ENCODE measurements at places on chromosomes 7 and 10.

DNA sequence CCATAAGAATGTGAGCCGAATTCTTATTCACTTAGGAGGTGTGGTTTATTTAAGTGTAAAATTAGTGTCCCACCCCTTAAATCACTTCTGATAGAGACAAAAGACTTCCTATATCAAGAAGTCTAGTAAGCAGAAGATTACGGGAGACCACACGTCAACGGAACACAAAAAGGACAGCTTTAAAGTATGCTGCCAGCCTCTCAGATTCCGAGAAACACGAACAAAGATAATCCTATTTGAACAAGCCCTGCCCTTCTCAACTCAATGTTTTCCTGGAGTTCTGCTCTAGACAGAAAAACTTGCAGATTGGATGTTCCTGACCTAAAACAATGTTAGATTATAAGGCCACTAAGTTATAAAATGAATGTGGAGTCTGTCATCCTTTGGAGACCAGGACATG lies 4.9 kb upstream of the MCU start:
- no peak for DNase-seq

- no peak for DNase-seq
These were observed 444.2 kb downstream of the PTPRN2 start for GRCh38 chr7:158143196-158144120.

DNA sequence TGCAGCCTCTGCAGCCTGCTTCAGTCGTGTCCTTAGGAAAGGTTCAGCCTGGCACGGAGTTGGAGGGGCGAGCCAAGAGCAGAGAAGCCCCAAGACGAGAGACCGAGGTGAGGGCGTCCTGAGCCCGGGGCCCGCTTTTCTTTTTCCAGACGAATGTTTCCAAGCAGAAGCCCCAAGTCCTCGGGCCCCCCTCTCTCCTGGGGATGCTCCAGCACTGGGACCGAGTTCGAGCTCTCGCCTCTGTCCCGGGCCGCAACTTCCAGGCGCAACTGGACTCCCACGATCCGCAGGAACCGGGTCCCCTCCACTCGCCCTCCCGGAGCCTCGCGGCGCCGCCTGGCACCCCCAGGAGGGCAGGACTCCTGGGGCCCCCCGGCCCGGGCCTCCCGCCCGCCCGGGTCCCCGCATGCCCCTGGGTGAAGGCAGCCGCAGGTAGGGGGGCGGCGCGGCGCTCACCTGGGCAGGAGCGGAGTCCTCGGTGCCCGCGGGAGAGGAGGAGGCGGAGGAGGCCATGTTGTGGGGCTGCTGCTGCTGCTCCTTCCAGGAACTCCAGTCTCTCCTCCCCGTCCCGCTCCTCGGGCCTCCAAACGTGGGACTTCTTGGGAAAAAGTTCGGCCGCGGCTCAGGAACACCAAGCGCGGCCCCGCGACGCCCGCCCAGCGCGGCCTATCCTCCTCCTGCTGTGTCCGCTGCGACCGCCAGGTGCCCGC lies 45.3 kb upstream of the CDK1 start:
- no peak for DNase-seq

- DNase-seq: no peak
These were observed 1.5 kb downstream of the PTPN12 start for GRCh38 chr7:77538281-77539212.

DNA sequence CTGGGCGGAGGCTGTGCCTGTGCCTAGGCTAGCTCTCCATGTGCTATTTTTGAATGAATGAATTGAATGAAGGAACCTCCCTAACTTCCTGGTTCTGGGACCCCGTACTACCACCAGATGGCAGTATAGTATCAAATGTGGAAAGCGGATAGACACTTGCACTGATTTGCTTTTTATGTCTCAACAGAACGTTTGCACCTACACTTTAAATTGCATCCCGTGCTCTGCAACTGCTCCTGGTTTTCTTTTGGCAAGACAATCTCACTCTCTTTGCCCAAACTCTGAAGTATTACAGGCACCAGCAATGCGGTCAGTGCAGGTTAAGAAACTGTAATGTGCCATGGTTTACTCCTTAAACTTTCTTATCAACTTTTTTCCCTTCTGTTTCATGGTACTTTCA lies 6.5 kb downstream of the FZD8 start:
- DNase-seq: peak; percentile 58

- no peak for DNase-seq
These were observed 47.4 kb downstream of the FHIP2A start for GRCh38 chr10:114868870-114869519.

DNA sequence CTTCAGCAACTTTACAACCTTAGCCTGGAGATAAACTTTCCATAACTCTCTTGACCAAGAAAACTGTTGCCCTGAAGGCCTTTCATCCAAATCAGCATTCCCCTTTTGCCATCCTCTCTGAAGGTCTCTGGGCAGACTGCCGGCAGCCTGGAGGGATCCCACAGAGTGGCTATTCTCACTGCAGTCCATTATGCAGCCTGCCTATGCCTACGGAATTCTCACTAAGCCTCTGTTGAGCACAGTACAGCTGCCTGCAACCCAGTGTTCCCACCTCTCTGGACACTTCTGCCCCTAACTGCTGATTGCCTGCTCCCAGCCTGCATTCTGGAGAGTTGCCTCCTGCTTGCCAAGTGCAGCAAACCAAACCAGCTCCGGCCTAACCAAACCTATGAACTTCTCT lies 548.9 kb upstream of the STEAP1 start:
- DNase-seq: no peak

- DNase-seq: no peak
These were observed 217.7 kb upstream of the KCND2 start for GRCh38 chr7:120055300-120055699.

DNA sequence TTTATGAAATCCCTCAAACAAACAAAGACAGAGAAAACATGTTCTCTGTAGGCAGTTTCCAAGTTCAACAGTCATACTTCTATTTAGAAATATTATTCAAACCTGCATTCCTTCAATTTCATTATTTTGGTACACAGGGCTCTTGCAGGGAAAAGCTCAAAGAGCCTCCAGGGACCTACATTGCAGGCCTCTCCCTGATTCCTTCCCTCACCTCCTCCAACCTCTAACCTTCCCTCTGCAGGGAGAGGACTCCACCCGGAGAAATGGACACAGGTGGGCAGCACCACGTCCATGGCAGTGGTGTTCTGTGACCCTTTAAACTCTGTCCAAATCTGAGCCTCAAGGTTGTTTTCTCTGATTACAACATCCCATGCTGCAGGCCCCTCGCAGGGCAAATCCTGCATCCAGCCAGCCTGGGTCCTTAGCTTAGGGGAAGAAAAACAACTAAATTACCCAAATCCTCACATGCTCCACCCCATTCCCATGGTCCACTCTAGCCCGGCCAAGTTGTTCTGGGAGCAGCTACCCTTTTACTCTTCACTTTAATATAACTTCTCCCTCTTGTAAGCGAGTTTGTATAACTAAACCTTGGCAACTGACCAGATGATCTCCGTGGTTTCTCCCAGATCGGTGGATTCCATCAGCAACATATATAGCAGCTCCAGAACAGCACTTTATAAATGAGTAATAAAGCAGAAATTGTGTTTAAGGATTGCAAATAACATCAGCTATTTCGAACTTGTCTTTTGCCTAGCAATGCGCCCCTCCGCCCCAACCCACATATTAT lies 129.8 kb downstream of the CUBN start:
- no peak for DNase-seq

DNA sequence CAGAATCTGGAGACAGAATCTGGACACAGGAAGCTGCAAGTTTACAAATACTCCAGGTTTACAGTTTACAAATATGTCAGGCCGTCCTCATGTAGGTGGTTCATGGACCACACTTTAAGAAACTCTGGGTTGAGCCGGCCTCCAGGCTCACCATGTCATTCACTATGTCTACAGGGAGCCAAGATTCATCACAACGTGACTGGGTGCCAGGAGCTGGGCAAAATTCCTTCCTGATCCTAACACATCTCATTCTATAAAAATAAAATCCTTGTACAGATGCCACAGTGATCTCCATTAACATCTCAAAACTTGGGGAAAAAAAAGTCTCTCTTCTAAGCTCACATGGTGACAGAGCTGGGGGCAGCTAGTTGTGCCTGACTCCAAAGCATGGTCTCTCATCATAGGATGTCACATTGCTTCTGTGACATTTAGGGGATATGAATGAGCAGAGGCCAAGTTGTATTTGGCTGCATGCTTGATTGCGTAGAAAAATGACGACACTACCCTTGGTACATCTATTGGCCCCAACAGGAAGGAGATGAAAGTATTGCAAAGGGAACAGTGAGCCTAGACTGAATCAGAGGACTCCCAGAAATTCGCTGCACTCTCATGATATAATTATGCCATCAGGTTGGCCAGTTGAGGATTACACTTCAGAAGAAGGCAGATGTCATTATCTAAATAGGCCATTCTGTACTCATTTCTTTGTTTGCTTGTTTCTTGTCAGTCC lies 35.9 kb downstream of the MTURN start:
- DNase-seq: no peak

DNA sequence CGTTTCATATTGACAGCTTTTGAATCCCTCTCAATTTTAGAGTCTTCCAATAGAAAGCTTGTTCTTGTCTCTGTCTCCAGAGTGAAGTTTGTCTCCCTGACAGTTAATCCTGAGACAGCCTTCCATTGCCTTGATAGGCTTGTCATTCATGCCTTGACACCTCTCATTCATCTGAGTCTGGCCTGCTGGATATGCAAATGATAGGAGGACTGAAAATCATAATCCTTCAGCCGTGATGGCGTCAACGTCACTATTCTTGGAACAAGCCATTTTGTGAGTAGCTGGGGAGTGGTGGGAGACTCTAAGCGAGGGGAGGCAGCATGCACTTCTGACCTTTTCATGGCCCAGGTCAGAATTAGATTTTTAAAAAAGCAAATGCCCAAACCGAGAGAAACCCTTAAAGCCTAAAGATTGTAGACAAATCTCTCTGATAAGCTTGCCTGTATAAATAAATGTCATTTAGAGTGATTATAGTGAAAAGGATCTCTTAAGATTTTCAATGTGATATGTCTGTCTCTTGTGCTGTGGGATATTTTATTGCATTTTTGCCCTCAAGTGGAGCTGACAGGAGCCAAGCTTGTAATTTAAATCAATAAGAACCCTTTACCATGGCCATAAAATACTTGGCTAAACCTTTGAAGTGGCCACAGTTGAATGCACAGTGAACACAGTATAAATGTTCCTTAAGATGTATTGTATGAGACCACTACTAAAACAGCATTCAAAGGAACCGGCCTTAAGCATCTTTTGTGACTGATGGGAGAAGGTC lies 148.8 kb downstream of the SNX10 start:
- DNase-seq: no peak

DNA sequence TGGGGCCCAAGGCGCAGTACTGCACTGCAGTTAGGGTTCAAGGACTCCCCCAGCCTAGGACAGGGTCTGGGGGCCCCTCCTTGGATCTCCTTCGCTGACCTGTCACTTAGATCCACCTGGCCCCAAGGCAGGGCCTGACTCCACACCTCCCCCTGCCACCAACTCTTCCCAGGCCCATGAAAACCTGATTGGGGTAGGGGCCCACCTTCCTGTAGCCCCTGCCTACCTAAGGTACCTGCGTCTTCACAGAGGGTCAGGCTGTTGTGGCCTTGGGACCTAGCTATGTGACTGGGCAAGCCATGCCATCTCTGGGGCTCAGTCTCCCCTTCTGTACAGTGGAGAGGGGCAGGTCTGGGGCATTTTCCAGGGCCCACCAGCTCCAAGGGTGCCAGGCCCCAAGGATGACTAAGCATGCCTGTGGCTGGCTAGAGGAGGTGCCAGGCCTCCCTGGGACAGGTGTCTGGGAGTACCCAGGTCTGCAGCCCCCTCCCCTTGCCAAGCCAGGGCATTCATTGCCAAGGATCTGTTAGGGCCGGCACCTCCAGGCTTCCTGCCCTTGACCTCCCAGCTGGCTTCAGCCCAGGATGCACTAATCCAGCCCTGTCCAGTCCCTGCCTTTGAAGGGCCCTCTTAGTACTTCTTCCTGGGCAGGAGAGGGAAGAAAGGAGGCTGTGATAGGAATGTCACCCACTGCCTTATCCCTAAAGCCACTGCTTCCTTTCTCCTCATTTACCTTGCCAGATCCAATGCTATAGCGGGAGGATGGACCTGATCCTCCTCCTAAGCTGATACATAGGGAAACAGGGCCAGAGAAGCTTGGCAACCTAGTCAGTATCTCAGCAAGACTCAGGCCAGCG lies 1.3 kb downstream of the LIMK1 start:
- DNase-seq: no peak

DNA sequence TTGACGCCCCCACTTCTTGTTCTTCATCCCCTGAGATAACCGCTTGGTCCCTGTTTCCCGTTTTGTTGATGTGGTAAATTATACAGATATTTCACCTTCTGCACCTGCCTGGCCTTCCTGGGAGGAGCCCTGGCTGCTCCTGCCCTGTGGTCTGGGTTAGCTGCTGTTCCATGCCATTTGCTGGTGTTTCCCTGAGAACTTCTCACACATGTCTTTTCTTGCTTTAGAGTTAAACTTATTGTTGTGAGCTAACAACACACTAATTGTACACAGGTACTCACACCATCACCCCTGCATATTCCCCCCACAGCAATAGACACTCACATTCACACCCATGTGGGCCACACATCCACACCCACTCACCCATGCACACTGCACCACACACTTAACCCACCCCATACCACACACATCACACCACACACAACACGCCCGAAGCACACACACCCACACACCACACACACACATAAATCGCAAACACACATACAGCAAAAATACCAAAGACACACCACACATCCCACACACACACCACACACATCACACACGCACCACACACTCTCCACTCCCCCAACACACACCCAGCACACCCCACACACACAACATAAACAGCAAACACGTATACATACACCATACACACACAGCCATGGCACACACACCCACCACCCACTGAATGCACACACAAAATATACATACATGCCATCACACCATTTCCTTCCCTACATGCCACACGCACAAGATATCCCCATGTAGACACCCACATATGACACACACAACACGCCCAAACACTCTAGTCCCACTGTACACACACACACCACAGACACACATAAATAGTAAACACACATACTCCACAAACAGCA lies 19.4 kb upstream of the ANTXRL start:
- DNase-seq: no peak

- no peak for DNase-seq
These were observed 21.1 kb upstream of the PCBD1 start for GRCh38 chr10:70909326-70909935.

DNA sequence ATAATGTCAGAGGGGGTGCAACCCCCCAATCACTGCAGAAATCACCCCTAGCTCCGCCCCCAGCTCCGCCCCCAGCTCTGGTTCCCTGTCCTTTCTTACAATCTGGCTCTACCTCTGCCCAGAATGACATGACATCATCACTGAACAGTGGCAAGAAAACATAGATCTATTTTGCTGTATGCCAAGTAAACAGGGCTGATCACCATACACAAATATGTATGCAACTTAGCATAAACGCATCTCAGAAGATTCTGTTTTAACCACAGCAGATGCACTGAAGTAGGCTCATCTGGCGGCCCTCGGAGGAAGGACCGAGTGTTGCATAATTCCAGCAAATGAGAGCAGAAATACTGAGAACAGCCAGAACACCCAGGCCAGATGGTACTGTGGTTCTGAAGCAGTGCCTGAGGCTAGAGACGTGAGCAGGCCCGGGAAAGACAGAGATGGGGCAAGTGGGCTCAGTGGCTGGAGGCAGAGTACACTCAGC lies 293.3 kb upstream of the KLF14 start:
- no peak for DNase-seq

GRCh38 chr10:37906382-37906781 lies 49.0 kb upstream of the ZNF248 start:
- DNase-seq: no peak

Data from CD4-positive, alpha-beta T cell treated with Interleukin-6 at 100 ng/mL for 8 hours (primary cell).